A549 treated with GW870086 at 1 μM for 4 hours (cell line): ENCODE measurements at places on chromosomes 6 and 20. TPM values are rescaled to one million over a fixed set of nuclear protein-coding genes. Genes with fewer than 3 reads are reported as not detected.

ECT2L gene
- total RNA-seq: not detected in 5 replicates

SIRPA gene
- total RNA-seq: 22.1 to 27.6 TPM (median 24.5 TPM) in 5 replicates

GCNT2 gene
- total RNA-seq: 5.6 to 7.5 TPM (median 6.3 TPM) in 5 replicates

HTR1E gene
- not detected in 5 replicates for total RNA-seq

OR5V1 gene
- total RNA-seq: not detected in 5 replicates

ENPP1 gene
- total RNA-seq: 0.87 to 1.6 TPM (median 1.3 TPM) in 5 replicates

SLC13A3 gene
- 0.12 to 0.17 TPM in 2 of 5 replicates, not detected in the others for total RNA-seq

CPNE5 gene
- total RNA-seq: 0.10 to 0.13 TPM (median 0.12 TPM) in 4 of 5 replicates, not detected in the other

DUSP22 gene
- total RNA-seq: 13.1 to 14.6 TPM (median 14.5 TPM) in 5 replicates

TASP1 gene
- total RNA-seq: 8.3 to 11.4 TPM (median 10.4 TPM) in 5 replicates
